ENCODE measurements at places on chromosomes 12 and 14. TPM values are rescaled to one million over a fixed set of nuclear protein-coding genes. Genes with fewer than 3 reads are reported as not detected.

- no peaks in the 10 kb centered on the region for H3K27me3 ChIP-seq
- H3K36me3 ChIP-seq: no peaks in the 10 kb centered on the region
- H3K4me1 ChIP-seq: no peaks in the 10 kb centered on the region
- H3K27ac ChIP-seq: no peak overlapping the region
- DNase-seq: no peak
Measured at GRCh38 chr12:96143827-96144565, 50.2 kb upstream of the ELK3 start.

GRCh38 chr12:30473274-30473673, 222.4 kb downstream of the IPO8 start:
- no peak for DNase-seq
- no peaks in the 10 kb centered on the region for H3K4me1 ChIP-seq
- no peak overlapping the region for H3K4me3 ChIP-seq
- H3K36me3 ChIP-seq: no peaks in the 10 kb centered on the region

DNA sequence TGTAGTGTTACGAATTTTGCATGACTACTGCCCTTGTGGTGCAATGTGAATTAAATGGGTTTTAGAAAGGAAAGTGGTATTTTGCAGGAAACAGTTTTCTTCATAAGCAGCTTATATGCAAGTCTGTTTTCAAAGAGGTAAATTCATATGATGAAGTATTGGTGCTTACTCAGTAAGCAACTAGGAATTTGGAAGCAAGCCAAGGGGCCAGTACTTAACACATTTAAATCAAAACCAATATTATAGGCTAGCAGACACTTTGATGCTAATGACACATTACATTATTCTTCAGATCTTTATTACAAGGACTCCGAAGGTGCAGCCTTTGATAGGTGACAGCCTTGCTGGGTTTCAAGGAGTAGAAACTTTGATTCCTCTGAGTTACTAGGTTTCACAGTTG, 23.1 kb downstream of the MGAT4C start:
- H3K36me3 ChIP-seq: no peaks in the 10 kb centered on the region
- H3K4me3 ChIP-seq: no peak overlapping the region
- H3K4me1 ChIP-seq: peaks cover 10% of the 10 kb centered on the region
- DNase-seq: no peak

- no peak overlapping the region for H3K27ac ChIP-seq
- DNase-seq: no peak
- no peaks in the 10 kb centered on the region for H3K4me1 ChIP-seq
- no peaks in the 10 kb centered on the region for H3K36me3 ChIP-seq
- H3K27me3 ChIP-seq: no peaks in the 10 kb centered on the region
Measured at GRCh38 chr12:25552681-25553080, 402 bp downstream of the LMNTD1 start.

DNA sequence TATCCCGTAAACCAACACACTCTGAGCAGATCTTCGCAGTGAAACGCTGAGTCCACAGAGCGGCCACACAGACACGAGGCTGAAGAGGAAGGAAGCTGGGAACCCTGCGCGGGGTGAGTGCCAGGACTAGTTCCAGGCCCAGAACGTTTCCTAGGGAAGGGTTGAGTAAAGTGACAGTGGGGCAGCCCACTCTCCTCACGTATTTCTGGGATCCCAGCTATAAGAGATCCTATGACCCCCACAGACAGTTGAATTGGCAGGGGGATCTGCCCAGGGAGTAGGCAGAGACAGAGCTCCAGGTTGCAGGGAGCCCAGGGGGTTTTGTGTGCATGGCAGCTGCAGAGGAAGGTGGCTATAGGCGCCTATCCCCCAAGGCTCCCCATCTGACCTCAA, 51.1 kb downstream of the GTF2A1 start:
- H3K27me3 ChIP-seq: no peaks in the 10 kb centered on the region
- peak overlapping the region; percentile 99 for H3K27ac ChIP-seq
- no peaks in the 10 kb centered on the region for H3K36me3 ChIP-seq
- H3K4me3 ChIP-seq: peak overlapping the region; percentile 40
- peaks cover 19% of the 10 kb centered on the region for H3K4me1 ChIP-seq

DNA sequence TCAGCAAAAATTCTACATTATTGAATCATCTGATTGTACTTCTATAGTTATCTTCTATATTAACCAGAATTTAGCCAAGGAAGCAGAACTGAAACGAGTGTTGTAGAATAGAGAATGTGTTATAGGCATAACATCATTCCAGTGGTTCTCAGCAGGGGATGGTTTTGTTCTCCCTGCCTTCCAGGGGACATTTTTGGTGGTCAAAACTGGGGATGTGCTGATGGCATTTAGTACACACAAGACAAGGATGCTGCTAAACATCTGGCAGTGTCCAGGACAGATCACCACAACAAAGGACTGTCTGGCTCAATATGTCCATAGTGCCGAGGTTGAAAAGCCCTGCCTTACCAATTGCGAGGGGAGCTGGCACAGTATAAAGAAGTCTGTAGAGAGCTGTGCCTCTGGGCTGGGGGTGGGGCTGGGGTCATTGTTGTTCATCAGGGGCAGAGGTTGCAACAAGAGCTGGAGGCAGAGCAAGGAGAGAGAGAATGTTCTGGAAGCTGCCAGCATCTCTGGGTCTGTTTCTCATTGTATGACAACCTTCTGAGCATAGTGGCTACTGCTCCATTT, 1472.8 kb downstream of the AACS start:
- no peaks in the 10 kb centered on the region for H3K27me3 ChIP-seq
- H3K36me3 ChIP-seq: no peaks in the 10 kb centered on the region
- no peaks in the 10 kb centered on the region for H3K4me1 ChIP-seq
- H3K27ac ChIP-seq: no peak overlapping the region

DNA sequence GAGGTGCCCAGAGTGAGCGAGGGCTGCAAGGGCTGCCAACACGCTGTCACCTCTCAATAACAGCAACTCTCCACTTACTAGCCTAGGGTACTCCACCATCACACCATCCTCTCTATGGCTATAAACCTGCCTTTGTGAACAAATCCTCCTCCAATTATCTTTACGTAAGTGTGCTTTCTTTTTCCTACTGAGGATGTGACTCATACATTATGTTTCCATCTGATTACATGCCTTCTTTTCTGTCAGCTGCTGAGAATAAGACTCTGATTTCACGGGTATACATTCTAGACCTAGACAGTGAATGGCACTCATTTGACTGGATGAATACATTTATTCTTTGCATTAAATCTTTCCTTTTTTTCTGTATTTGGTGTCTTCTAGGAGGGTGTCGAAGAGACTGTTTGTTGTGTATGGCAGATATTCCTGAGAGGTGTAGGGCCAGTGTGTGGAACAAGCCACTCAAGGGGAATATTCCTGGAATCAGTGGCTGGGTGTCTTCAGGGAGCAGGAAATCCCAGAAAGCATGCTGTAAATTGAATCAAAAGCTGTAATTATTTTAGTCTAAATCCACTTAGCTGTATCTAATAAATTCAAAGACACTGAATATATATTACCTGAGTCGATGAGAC, 327.3 kb upstream of the TMTC1 start:
- H3K4me3 ChIP-seq: no peak overlapping the region
- no peaks in the 10 kb centered on the region for H3K27me3 ChIP-seq
- H3K36me3 ChIP-seq: no peaks in the 10 kb centered on the region
- no peaks in the 10 kb centered on the region for H3K4me1 ChIP-seq
- DNase-seq: no peak

- H3K27me3 ChIP-seq: no peaks in the 10 kb centered on the region
- H3K4me1 ChIP-seq: no peaks in the 10 kb centered on the region
- DNase-seq: no peak
- no peak overlapping the region for H3K4me3 ChIP-seq
- H3K36me3 ChIP-seq: no peaks in the 10 kb centered on the region
- H3K27ac ChIP-seq: no peak overlapping the region
Measured at GRCh38 chr14:34340025-34340625, 121.9 kb downstream of the SPTSSA start.

DNA sequence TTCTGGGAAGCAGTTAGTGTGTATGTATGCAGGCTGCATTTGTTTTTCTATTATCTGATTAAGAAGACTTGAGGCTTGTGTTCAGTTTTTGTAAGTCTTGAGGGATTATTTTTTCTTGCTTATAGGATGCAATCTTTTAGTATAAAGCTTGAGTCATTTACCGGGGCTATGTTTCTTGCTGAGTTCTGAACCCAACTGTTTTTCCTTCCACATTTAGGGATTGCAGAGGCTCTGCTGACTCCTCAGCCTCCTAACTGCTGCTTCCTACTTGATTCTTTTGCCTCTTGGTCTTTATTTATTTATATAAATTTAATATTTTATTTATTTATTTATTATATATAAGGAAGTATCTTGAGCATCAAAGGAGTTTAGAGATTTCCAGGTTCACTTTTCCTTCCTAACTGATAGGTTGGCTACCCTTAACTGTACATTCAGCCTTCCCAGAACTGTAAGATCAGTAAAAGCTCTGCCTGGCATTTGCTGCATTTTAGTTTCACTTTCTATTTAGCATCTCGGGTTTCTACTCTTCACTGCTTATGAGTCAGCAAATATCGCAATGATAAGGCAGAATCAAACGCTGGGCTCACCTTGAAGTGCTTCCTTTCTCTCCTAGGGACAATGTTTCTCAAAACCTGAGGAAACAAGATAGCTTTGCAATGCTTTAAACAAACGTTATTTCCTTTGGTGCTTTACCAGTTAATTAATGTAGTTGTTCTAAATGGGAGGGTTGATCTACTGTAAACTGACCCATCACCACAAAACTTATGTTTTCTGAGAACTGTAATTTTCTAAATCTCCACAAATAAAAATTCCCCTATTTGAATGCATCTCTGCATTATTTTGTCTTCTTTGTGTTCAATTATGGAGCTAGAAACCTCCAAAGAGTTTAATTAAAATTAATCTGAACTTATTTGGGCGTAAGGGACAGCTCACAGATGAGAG, 1183.7 kb upstream of the TMEM132C start:
- H3K36me3 ChIP-seq: no peaks in the 10 kb centered on the region
- no peak overlapping the region for H3K27ac ChIP-seq
- peak; percentile 15 for DNase-seq
- peak overlapping the region; percentile 46 for H3K4me3 ChIP-seq
- H3K27me3 ChIP-seq: no peaks in the 10 kb centered on the region

DNA sequence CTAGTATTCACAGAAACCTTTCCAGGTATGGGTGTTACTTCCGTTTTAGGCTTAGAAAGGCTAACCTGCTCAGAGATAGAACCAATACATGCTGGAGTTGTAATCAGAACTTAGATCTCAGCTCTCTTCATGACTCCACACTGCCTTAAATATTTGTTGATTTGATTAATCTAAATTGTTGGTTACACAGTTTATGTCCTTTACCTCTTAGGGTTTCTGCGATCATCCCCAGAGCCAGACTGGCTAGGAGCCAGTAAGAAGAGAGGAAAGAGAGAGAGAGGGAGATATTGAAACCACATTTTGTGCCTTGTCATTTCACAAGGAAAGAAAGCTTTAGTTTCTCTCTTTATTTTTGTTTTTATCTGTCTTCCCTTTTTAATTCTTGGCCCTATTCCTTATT, 16.8 kb upstream of the MGP start:
- H3K4me1 ChIP-seq: peaks cover 13% of the 10 kb centered on the region
- no peak overlapping the region for H3K27ac ChIP-seq
- H3K4me3 ChIP-seq: no peak overlapping the region
- H3K27me3 ChIP-seq: no peaks in the 10 kb centered on the region
- DNase-seq: no peak
- no peaks in the 10 kb centered on the region for H3K36me3 ChIP-seq

- DNase-seq: no peak
- no peak overlapping the region for H3K4me3 ChIP-seq
- no peaks in the 10 kb centered on the region for H3K27me3 ChIP-seq
- H3K4me1 ChIP-seq: no peaks in the 10 kb centered on the region
- H3K27ac ChIP-seq: no peak overlapping the region
Measured at GRCh38 chr12:93366422-93366821, 11.3 kb upstream of the NUDT4 start.

GRCh38 chr12:57726151-57726883, 12.2 kb downstream of the AGAP2 start:
- peak; percentile 85 for DNase-seq
- H3K27me3 ChIP-seq: no peaks in the 10 kb centered on the region
- H3K4me1 ChIP-seq: peaks cover 19% of the 10 kb centered on the region

DNA sequence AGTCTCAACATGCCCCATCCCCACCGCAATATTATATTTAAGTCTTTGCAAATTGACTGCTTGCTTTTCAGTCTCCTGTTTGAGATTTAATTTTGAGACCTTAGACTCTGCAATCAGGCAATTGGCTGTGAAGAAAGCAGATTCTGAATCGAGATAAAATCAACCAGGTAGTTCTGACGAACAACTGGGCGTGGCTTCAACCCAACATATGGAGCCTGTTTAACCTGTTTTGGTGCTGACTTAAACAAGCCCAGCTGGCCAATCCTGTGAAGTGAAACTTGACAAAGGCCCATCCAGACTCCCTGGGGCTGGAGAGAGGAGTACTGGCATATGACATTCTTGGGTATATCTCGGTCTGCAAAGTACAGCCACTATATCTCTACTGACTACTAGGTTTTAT, 9.8 kb upstream of the CIPC start:
- H3K4me1 ChIP-seq: no peaks in the 10 kb centered on the region
- H3K36me3 ChIP-seq: no peaks in the 10 kb centered on the region
- no peak for DNase-seq
- H3K27me3 ChIP-seq: no peaks in the 10 kb centered on the region

GRCh38 chr12:119154435-119154818, 24.3 kb upstream of the HSPB8 start:
- H3K4me1 ChIP-seq: no peaks in the 10 kb centered on the region
- H3K27ac ChIP-seq: no peak overlapping the region
- no peaks in the 10 kb centered on the region for H3K36me3 ChIP-seq
- DNase-seq: no peak
- no peaks in the 10 kb centered on the region for H3K27me3 ChIP-seq

- H3K36me3 ChIP-seq: no peaks in the 10 kb centered on the region
- H3K4me1 ChIP-seq: no peaks in the 10 kb centered on the region
- DNase-seq: no peak
- H3K4me3 ChIP-seq: no peak overlapping the region
Measured at GRCh38 chr12:80593766-80594165, 113.7 kb upstream of the MYF6 start.

GALNT9 gene
- total RNA-seq: 5.5 TPM

KCNC2 gene
- not detected for total RNA-seq

CRADD gene
- total RNA-seq: 27.4 TPM

Measured in adrenal gland (tissue), 19 donors.